Astrocyte (in vitro differentiated cells and primary cell): ENCODE measurements at places on chromosomes 11 and 22.

GRCh38 chr22:40329466-40329865 is 16.8 kb upstream of the ADSL start:
- peaks cover 3% of the 10 kb centered on the region for H3K36me3 ChIP-seq
- no peak for DNase-seq
- peaks cover 20% of the 10 kb centered on the region for H3K4me1 ChIP-seq
- no peak overlapping the region for H3K4me3 ChIP-seq

DNA sequence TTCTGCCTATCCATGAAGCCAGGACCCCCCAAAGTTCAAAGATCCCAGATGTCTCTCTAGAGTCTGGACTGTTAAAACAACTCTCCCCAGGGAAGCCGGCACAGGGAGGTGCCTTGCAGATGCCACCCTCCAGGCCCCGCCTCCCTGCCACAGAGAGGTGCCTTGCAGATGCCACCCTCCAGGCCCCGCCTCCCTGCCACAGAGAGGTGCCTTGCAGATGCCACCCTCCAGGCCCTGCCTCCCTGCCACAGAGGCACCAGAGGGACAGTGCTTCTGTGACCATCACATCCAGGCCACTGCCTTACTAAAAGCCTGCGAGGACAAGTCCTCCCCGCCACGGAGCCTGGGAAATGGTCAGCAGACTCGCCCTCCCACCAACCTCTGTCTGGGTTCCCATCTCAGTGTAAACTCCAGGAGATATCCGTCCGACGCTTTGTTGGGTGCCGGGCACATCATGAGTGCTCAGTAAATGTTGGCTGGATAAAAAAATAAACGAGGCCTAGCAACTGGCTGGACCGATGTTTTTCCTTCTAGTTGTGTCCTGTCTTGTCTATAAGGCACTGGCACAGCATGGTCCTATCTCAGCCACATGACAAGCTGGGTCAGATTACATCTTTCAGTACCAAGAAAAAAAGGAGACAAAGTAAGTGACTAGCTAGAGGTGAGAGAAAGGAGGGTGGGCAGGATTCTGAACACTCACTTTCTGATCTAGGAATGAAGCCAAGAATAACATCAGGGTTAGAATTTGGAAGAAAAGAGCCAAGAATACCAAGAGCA is 91.2 kb upstream of the CSNK2A3 start:
- peaks cover 8% of the 10 kb centered on the region for H3K4me1 ChIP-seq
- H3K4me3 ChIP-seq = no peak overlapping the region
- DNase-seq = peak; percentile 56
- H3K27ac ChIP-seq = no peak overlapping the region

- H3K4me3 ChIP-seq = no peak overlapping the region
- no peak for DNase-seq
- peaks cover 2% of the 10 kb centered on the region for H3K27me3 ChIP-seq
- no peaks in the 10 kb centered on the region for H3K36me3 ChIP-seq
Measured at GRCh38 chr11:75597636-75598035, 35.6 kb downstream of the SERPINH1 start.

DNA sequence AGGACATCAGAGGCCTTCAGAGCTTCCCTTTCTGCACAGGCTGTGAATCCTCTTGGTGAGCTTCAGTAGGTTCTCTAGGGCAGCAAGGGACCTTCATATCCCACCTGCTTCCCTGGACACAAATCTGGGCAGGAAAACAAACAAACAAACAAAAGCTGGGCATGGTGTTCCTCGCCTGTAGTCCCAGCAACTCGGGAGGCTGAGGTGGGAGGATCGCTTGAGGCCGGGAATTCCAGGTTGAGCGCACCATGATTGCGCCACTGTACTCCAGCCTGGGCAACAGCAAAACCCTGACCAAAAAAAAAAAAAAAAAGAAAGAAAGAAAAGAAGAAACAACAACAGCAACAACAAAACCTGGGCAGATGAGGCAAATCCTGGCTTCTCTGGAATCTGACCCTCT is 92.9 kb downstream of the CEP164 start:
- H3K27me3 ChIP-seq = peaks cover 3% of the 10 kb centered on the region
- no peak overlapping the region for H3K4me3 ChIP-seq
- no peak overlapping the region for H3K27ac ChIP-seq
- no peaks in the 10 kb centered on the region for H3K36me3 ChIP-seq
- no peak for DNase-seq
- no peaks in the 10 kb centered on the region for H3K4me1 ChIP-seq

DNA sequence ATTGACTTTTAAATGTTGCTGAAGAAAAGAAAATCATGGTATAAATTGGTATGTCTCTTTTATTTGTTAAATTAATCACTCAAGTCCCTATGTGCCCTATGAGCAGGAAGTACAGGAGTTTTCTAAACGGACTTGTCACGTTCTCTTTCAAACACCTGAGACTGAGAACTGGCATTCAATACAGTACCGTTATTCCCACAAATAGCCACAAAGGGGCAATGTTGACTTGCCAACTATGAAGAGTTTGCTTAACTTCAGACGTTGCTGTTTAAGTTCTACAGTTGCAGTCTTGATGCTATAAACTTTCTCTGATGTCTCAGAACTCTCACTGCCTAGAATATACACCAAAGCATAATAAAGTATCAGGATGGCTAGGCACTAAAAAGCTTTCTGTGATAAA is 7.6 kb downstream of the OR56A1 start:
- no peaks in the 10 kb centered on the region for H3K4me1 ChIP-seq
- H3K36me3 ChIP-seq = no peaks in the 10 kb centered on the region
- H3K27me3 ChIP-seq = no peaks in the 10 kb centered on the region
- no peak overlapping the region for H3K27ac ChIP-seq
- no peak overlapping the region for H3K4me3 ChIP-seq

DNA sequence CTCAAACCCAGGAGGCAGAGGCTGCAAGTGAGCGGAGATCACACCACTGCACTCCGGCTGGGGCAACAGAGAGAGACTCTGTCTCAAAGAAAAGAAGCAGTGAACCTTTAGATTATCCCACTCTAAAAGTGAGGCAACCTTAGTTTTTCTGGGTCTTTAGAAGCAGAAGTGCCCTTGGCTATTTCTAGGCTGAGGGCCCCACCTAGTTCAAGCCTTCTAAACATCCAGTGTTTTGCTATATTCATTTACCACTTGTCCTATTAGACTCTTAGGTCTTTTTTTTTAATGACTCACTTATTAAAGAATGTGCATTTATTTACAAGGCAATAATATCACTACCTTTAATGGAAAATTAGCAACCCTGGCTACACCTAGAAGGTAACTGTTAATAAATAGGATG is 16.7 kb upstream of the EHF start:
- peaks cover 23% of the 10 kb centered on the region for H3K4me1 ChIP-seq
- H3K27me3 ChIP-seq = no peaks in the 10 kb centered on the region
- H3K4me3 ChIP-seq = no peak overlapping the region
- no peak for DNase-seq

- H3K36me3 ChIP-seq = no peaks in the 10 kb centered on the region
- no peak overlapping the region for H3K27ac ChIP-seq
- peaks cover 14% of the 10 kb centered on the region for H3K27me3 ChIP-seq
- H3K4me1 ChIP-seq = no peaks in the 10 kb centered on the region
- peak; percentile 30 for DNase-seq
- H3K4me3 ChIP-seq = no peak overlapping the region
Measured at GRCh38 chr11:116732271-116733042, 40.3 kb downstream of the BUD13 start.

- no peak for DNase-seq
- H3K27ac ChIP-seq = no peak overlapping the region
- no peaks in the 10 kb centered on the region for H3K36me3 ChIP-seq
- no peaks in the 10 kb centered on the region for H3K27me3 ChIP-seq
- H3K4me3 ChIP-seq = no peak overlapping the region
Measured at GRCh38 chr22:47380692-47381091, 618.2 kb downstream of the TBC1D22A start.

DNA sequence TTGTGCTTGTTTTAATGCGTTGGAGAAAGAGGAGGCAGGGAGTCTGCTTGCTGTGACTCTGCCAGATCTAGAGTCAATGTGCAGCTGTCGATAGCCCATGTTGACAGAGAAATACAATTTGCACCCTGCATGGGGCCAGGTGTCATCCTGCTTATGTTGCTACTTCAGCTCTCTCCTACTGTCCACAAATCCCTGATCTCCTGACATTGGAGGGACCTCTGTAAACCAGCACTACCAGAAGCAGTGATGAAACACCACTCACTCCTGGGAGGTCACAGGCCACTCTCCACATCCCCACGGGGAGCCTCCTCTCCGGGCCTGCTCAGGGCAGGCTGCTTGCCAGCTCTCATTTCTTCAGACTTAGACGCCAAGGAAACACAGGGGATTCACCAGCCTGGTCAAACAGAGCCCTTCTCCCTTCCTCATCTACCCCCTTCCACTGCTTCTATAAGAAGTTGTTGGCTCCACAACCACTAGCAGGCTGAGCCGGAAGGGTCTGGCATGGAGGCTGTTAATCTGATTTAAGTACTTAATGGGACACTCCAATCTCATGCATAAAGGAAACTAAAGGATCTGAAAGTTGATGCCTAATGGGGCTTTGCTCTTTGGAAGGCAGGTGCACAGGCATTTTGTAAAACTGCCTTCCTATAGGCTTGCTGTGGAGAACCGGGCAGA is 29.9 kb upstream of the CSNK2A3 start:
- DNase-seq = no peak
- H3K4me3 ChIP-seq = no peak overlapping the region
- H3K36me3 ChIP-seq = no peaks in the 10 kb centered on the region
- no peak overlapping the region for H3K27ac ChIP-seq
